ENCODE measurements at places on chromosomes 5 and 9.

- no peak for DNase-seq
Measured at GRCh38 chr9:16485160-16485559, 385.3 kb downstream of the BNC2 start.

DNA sequence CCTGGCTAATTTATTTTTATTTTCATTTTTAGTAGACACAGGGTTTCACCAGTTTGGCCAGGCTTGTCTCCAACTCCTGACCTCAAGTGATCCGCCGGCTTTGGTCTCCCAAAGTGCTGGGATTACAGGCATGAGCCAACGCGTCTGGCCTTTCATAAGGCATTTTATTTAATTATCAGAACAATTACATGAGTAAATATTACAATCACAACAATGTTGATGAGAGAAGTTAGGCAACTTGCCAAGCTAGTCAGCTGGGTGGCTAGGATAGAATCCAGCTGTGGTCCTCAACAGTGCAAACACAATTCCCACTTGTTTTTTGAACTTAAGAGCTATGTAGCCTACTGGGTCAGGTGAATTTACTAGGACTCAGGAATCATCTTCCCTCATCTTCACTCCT lies 22.0 kb downstream of the C9orf57 start:
- no peak for DNase-seq

DNA sequence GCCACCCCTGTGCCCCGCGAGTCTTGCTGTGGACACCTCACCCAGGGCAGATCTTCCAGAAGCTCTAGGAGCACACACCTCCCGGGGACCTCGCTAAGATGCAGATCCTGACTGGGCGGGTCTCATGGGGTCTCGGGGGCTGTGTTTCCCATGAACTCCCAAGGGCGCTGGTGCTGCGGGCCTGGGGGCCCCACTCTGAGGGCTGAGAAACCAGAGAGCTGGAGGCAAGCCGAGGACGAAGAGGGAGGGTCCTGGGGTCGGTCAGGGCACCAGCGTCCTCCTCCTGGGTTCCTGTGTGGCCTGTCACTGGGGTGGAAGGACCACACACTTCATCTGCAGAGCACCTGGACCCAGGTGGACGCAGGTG lies 30.2 kb downstream of the SLC6A3 start:
- no peak for DNase-seq

DNA sequence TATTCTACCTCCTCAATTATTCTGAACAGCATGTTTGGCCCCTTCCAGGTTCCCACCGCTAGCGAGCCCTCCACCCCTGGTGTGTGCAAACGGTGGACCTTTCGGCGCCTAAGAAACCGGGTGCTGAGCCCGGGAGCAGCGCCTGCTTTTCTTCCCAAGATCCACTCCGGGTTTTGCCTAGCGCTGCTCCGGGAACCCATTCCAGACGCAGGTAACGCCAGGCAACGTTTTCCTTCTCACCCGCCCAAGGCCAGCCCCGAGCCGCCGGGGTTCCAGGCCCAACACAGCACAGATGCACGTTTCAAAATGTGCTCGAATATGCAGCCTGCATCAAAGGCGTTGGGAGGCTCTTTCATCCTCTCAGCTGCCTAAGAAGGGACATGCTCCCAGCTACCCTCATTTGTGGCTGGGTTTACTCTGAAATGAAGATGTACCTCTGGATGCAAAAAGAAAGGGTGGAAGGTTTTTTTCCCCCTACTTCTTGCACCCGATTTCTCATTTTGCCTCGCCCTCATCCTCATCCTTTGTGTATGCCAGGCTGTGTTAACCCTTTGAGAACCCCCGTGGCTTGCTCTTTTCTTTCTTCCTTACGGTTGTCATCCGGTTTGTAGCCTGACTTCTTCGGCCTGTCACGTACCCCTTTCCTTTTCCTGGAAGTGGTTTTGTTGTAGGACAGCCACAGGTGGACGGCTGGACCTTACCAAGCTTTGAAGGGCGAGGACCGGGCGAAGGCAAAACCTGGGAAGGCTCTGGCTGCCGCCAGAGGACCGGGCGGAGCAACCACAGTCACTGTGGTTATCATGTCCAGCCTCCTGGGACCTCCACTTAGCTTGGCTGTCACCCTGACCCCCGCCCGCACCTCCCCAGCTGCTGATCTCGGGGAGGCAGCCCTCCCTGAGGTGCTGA lies 226.9 kb downstream of the SMARCA2 start:
- peak; percentile 70 for DNase-seq

- DNase-seq: no peak
Measured at GRCh38 chr9:130023144-130023787, 19.7 kb downstream of the FNBP1 start.

Data from CD4-positive, alpha-beta T cell treated with Interleukin-10 for 1 hour (primary cell).